Right kidney (tissue), 9 donors: ENCODE measurements at places on chromosomes 5 and 9.

DNA sequence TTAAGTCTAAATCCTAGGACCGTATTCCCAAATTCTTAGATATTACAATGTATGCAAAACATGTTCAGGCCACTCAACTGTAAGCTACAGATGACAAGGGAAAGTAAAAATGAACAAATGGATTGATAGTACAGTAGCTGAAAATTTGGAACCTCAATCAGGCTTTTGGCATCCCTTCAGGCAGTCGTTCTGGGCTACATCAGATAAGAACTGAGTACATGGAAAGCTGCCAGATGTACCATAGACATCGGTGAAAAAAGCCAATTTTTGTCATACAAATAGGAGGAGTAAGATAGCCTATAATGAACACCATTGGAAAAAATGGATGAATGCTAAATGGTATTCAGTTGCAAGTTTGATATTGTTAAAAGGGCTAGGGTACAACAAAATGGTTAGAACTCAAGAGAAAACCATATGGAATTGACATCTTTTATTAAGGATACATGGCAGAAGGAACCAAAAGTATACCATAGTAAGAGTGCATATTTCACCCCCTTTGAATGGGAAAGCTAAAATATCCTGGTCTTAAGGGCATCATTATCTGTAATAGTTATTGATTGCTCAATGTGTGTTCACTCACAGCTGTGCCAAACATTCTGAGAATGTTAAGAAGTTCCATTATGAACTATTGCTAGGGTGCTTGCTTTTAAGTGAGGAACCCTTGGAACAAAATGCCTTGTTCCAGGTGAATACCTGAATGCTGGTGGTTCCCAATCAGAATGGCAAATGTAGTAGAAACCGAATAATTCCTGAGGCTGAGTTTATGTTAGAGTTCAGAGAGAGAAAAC is 86.4 kb downstream of the NR3C1 start:
- no peak for DNase-seq

DNA sequence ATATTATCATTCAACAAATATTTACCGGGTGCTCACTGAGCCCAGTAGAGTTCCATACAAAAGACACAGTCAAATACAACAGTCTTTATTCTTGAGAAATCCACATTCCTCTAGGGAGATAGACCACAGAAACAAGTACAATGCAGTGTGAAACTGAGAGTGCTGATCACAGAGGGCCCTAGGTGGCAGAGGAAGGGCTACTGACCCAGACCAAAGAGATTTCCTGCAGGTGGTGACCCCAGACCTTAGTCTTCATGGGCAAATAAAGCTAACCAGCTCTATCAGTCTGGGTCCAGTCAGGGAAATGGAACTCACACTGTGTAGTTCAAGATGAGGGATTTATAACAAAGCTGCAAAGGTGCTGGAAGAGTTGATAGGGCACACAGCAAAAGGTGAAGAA is 110.4 kb upstream of the SLC27A6 start:
- DNase-seq = no peak

DNA sequence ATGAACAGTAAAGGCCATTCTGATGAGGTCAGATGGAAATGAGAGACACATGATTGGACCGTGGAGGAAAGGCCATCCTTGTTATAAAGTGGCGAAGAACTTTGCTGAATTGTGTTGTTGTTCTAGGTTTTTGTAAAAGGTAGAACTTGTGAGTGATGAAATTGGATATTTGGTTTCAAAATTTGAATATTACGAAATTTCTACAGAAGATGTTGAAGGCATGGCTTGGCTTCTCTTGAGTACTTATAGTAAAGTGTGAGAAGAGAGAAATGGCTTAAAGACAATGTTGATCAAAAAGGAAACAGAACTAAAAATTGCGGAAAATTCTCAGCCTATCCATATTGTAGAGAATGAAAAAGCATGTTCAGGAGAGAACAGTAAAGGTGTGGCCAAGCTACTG is 166.6 kb upstream of the S1PR3 start:
- no peak for DNase-seq

GRCh38 chr9:84921175-84921574 is 251.6 kb downstream of the NTRK2 start:
- DNase-seq = no peak
